CD4-positive, alpha-beta T cell treated with Interleukin-6 for 4 hours (primary cell): ENCODE measurements at places on chromosomes 11 and 22.
A peak's percentile ranks its signal among the peaks of the same experiment; 100 is the strongest.

GRCh38 chr11:77200351-77201268, 72.6 kb downstream of the MYO7A start:
- DNase-seq, result no peak

- DNase-seq, result no peak
Measured at GRCh38 chr22:22045571-22046335, 63.2 kb upstream of the TOP3B start.

DNA sequence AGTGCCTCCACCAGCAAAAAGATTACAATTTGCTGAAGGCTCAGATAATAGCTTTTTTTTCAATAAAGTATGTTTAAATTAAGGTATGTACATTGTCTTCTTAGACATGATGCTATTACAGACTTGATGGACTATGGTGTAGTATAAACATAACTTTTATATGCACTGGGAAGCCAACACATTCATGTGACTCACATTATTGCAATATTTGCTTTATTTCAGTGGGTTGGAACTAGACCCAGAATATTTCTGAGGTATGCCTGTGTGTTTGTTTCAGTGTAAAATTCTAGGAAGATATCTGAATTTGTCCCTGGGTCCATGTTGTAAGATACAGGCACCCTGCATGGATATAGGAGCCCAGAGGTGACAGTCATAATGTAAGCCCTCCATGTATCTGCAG, 120.0 kb upstream of the BDNF start:
- no peak for DNase-seq

DNA sequence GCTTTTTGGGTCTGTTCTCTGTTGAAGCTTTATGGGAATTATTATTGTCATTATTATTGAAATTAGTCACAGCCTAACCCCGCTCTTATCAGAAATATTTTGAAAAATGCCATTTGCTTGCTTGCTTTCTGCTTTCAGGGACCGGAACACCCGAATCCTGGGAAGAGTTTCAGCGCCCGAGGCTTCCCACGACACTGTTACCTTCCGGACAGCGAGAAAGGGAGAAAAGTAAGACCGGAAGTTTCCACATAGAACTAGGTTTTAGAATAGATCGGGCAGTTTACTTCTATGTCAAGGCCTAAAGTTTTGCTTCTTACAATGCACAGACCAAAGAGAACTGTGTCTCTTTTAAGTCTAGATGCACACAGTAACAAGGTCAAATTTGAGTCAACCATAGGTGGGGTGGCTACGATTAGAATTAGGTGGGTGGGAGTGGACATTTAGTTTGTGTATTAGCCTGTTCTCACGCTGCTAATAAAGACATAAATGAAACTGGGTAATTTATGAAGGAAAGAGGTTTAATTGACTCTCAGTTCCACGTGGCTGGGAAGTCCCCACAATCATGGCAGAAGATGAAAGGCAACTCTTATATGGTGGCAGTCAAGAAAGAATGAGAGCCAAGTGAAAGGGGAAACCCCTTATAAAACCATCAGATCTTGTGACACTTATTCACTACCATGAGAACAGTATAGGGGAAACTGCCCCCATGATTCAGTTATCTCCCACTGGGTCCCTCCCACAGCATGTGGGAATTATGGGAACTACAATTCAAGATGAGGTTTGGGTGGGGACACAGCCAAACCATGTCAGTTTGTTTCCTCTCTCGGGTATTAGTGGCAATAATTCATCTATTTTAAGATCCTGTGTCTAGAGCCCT, 12.9 kb downstream of the MPEG1 start:
- no peak for DNase-seq

DNA sequence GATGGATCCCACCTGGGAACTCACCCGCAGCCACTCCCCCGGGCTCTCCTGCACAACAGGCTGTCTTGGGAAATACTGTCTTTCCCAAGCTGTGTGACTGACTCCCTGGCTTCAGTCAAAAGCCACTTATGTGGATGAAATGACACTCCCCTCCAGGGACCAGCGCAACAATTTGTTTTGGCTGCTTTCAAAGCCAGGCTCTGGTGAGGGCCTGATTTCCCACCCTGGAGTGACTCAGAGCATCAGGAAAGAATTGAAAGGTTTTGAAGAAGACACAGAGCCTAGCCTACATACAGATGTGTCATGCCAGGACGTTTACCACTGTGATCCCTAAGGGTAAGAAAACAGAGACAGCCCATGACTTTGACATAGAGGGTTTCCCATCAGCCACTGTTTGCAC, 550.5 kb downstream of the MIAT start:
- no peak for DNase-seq

GRCh38 chr11:106403751-106404150, 326.3 kb downstream of the AASDHPPT start:
- no peak for DNase-seq

DNA sequence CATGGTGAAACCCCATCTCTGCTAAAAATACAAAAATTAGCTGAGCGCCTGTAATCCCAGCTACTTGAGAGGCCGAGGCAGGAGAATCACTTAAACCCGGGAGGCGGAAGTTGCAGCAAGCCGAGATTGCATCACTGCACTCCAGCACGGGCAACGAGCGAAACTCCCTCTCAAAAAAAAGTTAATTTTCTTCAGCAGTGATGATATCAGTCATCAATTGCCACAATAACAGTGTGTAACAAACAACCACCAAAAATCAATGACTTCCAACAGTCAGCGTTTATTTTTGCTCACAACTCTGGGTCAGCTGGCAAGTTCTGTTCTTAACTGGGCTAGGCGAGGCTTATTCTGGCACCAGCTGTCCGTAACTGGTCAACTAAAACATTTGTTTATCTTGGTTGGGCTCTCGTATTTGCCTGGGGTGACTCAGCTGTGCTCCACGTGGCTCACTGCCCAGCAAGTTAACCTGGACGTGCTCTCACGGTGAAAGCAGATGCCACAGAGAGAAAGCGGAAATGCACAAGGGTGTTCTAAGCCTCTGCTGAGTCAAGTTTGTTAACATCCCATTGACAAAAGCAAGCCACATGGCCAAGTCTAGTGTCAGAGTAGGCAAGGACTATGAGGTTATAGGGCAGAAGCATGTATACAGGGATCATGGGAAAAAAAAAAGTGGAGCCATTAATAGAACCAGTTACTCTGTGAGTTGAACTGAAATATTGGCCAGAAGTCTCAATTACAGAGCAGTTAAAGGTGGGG, 52.1 kb downstream of the LHFPL7 start:
- DNase-seq, result no peak

DNA sequence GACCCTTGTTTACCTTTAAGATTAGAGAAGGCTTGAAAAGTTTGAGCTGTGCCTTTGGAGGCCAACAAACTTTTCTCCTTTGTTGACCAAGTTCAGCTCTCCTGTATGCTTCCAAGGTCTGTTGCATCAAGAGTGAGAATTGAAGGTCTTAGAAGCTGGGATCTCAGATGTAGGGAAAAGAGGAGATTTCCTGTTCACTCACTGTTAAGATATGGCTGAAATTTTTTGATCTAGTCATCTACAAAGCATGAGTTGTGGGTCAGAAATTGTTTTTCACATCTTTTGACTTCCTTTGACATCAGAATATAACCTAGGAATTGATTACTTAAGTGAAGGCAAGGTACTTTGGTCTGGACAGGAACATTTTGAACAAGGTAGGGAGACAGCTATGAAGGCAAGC, 12.1 kb downstream of the OR51B4 start:
- no peak for DNase-seq

GRCh38 chr11:13682212-13682611, 13.7 kb downstream of the FAR1 start:
- DNase-seq, result no peak

- no peak for DNase-seq
Measured at GRCh38 chr11:70402685-70403084, 4.4 kb downstream of the CTTN start.

DNA sequence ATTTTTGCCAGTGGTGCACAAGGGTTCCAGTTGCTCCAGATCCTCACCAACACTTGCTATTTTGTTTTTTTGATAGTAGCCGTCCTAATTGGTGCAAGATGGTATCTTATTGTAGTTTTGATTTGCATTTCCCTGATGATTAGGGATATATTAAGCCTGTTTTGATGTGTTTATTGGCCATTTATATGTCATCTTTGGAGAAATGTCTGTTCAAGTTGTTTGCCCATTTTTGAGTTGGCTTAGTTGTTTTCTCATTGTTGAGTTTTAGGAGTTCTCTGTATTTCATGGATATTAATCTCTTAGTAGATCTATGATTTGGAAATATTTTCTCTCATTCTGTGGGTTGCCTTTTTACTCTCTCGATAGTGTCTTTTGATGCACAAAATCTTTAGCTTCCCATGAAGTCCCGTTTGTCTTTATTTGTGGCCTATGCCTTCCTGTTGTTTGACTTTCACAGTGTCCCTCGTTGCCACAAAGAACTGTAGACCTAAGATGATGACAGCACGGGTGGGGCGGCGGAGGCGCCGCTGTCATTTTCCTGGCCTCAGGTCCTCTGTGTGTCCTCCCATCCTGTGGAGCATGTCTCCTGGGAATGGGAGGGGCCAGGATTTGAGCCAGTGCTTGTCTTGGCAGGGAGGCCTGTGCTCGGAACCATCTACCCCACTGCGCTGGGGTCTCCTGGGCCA, 33.5 kb downstream of the LRP5 start:
- DNase-seq, result no peak

DNA sequence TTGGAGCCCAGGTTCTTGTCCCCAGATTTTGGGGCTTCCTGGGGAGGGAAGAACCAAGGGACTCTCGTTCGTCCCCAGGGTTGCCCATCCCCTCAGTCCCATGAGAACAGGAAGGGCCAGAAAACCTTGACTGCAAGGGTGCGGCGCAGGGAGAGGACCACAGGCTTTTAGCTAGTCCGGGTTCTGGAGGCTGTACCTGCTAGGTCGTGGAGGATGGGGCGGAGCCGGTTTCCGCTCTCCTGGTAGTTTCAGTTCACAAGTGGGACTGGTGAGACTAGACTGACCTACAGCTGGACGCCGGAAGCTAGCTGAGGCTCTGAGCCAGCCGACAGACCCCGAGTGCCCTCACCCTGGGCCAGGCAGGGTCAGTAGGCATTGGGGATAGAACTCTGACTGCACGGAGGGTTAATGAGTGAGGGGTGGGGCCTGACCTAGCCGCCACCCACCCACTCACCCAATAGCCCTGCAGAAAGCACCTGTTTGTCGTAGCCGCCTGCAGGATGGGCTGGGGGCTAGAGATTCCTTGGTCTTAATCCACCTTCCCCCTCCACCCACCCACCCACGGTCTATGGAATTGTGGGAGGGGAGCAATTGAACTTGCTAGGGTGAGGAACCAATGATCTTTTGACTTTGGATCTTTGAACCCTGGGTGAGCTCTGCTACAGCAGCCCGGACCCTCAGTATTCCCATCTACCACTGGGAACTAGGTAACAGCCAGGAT, 1.5 kb downstream of the MAFF start:
- peak; percentile 63 for DNase-seq

- no peak for DNase-seq
Measured at GRCh38 chr22:36641902-36642640, 61.5 kb downstream of the CACNG2 start.

DNA sequence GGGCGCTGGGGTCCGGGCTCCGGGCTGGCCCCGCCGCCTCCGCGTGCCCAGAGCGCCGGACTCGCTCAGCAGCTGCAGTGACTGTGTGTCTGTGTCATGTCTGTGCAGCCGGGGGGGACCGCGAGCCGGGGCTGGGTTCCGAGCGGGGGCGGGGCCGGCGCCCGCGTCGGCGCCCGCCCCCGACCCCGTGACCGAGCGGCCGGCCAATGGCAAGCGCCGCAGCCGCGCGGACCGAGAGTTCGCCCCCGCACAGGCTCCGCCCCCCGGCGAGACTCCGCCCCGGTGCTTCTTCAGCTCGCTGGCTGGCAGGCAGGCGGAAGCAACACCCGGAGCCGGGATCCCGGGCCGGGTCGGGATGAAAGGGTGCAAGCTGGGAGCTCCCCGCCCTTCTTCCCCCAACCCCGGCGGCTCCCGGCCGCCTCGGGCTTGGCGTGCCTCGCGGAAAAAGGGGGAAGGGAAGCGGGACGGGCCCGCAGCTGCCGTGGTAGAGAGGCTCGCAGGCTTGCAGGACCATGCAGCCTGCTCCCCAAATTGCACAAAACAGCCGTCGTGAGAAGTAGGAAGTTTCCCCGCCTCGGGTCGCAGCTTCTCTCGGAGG, 750 bp upstream of the LARGE1 start:
- DNase-seq, result peak; percentile 82

DNA sequence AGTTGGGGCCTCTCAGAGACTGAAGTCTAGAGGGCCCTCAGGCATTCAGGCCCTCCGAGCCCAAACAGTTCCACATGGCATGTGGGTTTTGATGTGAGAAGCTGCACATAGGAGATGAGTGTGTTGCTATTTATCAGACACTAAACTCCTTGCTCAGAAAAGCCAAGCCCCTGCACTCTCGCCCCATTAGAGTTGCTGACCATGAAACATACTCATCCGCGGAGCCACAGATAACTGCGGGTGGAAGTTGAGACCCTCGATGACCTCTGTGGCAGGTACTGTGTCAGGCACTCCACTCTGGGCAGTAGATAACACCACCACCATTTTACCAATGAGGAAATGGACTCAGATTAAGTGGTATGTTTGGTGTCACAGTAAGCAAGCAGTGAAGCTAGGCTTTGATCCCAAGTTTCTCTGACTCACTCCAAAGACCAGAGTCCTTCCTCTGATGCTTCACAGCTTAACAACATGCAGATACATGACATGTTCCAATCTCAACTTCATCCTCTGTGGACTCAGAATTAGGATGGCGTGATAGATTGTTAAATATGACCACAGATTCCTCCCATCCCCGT, 202.1 kb downstream of the ADAMTS15 start:
- DNase-seq, result no peak

DNA sequence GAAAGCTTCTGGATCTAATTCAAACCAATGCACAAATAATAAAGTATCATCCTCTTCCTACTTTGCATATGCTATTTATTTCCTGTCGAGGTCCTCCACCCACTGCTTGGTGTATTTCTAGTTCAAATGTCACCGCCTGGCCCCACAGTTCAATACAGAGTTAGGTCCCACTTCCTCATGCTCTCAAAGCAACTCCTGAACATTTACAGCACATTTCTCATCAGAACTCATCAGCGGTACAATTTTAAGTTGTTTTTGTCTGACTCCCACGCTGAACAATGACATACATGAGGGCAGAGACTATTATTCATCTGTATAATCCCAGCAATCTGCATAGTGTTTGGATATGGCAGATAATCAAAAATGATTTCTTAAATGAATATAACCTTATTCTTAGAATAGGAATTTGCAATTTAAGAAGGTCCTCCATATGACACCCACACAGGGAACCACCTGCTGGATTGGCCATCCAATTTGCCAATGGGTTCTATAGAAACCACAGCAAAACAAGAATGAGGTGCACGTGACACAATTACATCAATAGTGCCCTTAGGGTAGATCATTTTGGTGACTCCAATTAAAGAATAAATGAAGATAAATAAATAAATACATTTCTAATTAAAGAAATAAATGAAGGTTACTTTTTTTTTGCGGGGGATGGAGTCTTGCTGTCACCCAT, 54.2 kb downstream of the SLC25A17 start:
- DNase-seq, result peak; percentile 61
